ENCODE measurements at places on chromosomes 1 and 21.
A peak's percentile ranks its signal among the peaks of the same experiment; 100 is the strongest.

DNA sequence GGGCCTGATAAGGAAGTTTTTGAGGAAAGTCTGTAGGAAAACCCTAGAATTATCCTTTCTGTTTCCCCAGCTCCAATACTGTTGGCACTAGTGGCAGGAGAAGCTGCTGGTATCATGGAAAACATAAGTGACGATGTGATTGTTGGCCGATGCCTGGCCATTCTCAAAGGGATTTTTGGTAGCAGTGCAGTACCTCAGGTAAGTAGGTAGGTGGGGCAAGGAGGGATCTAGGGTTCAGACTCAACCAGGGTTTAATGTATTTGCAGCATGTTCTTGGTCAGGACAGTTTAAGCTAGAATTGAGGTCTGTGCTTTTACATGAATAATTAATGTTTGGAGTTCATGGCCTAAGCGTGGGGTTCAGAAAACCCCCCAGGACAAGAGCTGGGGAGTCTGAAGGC lies 62.1 kb downstream of the KDM1A start:
- no peak for DNase-seq

DNA sequence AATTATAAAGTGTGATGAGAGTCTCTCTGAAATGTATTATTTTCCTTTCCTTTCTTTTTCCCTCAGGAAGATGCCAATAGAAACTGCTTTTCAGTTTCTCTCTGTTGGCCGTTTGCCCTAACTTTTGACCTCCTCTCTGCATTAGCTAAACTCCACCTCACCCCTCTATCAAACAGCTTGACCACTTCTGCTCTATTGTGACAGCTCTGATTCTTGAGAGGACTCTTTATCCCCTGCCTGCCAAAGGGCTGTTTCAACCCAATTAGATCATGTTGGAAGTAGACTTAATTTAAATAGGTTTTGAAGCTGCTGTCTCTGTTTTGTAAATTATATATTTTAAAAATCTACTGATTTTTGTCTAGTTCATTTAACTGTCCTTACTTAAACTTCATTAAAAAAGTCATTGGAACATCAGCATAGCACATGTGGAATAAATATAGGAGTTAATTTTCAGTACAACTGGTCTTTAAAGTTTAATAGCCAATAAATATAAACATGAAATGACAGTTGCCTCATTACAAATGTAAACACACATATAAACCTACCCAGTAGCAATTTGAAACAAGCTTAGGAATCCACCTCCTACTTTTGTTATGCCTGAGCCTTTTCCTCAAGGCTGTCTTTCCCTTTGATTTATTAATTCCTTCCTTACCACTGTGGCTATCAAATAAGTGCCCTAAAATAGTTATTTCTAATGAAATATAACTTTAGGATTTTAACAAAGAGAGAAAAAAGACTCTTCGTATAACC lies 152.0 kb downstream of the CHRM3 start:
- DNase-seq, result no peak

DNA sequence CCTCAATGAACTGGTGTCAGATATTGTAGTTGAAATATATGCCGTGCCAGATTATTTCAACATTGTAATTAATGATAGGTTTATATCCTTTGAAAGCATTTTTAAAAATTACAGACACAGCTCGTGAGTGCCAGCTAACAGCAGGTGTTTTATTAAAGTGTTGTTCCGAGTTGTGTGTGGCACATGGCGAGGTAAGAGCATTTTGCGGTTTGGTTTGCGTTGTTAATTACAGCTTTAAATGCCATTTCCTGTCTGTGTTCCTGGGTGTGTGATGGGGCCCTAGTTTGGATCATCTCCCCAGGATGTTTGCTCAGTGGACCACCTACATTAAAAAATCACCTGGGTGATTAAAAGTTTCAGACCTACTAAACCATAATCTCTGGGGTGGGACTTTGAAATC lies 97.4 kb downstream of the PRDM2 start:
- no peak for DNase-seq

- DNase-seq, result peak; percentile 98
These were observed 120.2 kb downstream of the ETS2 start for GRCh38 chr21:38925923-38926322.

GRCh38 chr1:58149271-58149812 lies 397.2 kb downstream of the OMA1 start:
- DNase-seq, result no peak

- no peak for DNase-seq
These were observed 29.2 kb downstream of the PGBD5 start for GRCh38 chr1:230396966-230397365.

DNA sequence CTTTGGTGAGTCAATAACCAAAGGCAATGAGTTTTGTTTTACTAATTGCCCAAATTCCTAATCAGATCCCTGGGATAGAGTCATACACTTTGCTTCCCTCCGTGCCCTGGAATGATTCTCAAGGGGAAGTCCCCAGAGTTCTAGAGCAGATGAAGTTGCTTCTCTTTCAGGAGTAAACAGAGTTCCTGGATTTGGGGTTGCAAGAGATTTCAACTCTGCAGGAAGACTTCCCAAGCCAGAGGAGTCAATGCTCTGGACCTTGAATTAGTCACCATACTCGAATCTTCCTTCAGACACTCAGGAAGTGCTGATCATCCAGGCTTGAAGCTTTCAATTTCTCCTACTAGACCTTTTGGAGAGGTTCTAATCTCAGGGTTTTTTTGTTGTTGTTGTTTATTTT lies 39.6 kb downstream of the FCER1A start:
- DNase-seq, result no peak

DNA sequence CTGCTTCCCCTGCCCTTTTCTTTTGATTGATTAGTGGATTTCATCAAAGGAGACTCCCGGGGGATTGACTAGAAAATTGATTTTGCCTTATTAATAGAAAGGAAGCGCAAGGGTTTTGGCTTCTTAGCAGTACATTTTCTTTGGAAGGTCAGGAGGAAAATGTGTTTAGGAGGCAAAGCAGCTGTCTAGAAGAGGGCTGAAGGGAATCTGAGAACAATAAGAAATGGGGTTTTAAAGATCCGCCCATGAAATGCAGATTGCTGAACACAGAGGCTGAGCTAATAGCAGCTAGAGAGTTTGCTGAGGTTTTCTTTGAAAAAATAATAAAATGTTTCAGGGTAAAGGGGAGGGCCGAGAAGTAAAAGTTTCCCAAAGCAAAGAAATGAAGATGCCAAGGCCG lies 4.9 kb downstream of the SERTAD4 start:
- no peak for DNase-seq

DNA sequence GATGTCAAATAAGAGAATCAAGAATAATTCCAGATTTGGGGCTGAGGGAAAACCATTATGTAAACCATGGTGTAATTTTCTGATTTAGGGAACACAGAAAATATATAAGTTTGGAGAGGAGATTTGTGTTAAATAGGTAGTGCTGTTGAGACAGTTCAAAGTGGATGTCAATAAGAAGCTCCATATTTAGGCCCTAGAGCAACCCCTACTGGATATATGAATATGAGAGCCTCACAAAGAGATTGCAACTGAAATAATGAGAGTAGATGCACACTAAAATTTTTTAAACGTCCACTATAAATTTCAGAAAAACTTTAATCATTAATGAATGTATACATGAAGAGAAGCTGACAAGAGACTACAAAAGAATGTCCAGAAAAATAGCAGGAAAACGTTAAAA lies 1447.8 kb upstream of the PRMT6 start:
- DNase-seq, result no peak

GRCh38 chr1:74953622-74954021 lies 180.6 kb upstream of the LHX8 start:
- no peak for DNase-seq

- no peak for DNase-seq
These were observed 80.9 kb downstream of the ATP1A1 start for GRCh38 chr1:116453906-116454305.

DNA sequence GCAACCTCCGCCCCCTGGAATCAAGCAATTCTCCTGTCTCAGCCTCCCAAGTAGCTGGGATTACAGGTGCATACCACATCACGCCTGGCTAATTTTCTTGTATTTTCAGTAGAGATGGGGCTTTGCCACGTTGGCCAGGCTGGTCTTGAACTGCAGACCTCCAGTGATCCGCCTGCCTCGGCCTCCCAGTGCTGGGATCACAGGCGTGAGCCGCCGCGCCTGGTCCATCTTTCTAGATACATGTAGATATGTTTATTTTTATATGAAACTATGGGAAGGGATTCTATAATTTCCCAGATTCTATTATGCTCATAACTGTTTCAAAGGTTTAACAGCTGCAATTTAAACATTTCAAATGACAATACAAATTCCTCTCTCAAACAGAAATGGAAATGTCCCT lies 27.1 kb downstream of the CLCC1 start:
- DNase-seq, result no peak

GRCh38 chr1:213266983-213267772 lies 216.1 kb downstream of the RPS6KC1 start:
- DNase-seq, result no peak

DNA sequence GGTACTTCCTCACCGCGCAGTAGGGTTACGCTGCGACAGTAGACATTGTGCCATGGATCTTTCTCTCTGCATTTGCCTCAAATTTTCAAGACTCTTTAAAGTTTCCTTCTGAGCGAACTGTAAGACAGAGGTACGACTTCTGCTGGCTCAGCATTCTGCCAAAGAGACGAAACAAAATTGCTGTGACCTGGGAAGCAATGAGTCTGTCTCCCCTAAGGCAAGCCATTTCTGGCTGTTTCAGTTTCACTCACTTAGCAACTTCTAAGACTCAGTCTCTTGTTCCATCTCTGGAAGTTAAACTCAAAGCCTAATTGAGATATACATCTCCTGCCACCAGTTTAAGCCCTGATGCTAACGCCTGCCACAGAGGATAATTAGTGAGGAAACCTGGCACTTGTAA lies 510.9 kb upstream of the DAB1 start:
- no peak for DNase-seq

DNA sequence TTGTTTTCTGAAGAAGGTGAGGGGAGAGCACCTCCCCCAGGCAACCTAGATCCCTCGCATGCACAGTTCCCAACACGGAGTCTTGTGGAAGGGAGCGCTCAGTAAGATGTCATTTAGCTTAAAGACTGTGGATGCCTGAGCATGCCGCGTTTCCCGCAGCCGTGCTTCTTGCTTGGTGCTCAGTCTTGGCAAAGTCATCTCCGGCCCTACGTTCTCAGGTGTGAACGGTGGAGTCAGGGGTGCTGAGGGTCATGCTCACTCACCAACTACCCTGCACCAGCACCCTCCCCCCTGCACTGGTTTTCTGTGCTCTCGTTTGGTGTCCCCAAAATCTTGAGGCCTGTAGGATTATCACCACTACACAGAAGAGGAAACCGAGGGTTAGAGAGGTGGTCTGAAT lies 202.1 kb downstream of the RHOU start:
- DNase-seq, result no peak

GRCh38 chr1:6068932-6069331 lies 23.2 kb downstream of the KCNAB2 start:
- DNase-seq, result no peak

DNA sequence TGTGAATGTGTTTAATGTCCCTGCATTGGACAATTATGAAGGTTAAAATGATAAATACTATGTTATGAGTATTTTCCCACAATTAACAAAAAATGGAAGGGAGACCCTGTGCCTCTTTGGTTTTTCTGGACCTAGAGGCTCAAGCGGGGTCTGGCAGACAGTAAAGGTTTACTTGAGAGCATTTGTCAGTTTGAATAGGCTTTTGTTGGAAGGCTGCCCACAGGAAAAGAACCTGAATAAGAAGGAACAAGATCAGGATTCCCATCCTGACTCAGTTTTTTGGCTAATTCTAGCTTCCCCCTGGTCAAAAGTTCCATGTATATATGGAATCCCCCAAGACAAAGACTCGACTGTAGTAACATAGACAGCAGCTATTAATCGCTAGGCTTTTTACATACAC lies 150.9 kb upstream of the JUN start:
- peak; percentile 17 for DNase-seq

GRCh38 chr1:214401666-214402065 lies 120.7 kb downstream of the SMYD2 start:
- DNase-seq, result no peak

DNA sequence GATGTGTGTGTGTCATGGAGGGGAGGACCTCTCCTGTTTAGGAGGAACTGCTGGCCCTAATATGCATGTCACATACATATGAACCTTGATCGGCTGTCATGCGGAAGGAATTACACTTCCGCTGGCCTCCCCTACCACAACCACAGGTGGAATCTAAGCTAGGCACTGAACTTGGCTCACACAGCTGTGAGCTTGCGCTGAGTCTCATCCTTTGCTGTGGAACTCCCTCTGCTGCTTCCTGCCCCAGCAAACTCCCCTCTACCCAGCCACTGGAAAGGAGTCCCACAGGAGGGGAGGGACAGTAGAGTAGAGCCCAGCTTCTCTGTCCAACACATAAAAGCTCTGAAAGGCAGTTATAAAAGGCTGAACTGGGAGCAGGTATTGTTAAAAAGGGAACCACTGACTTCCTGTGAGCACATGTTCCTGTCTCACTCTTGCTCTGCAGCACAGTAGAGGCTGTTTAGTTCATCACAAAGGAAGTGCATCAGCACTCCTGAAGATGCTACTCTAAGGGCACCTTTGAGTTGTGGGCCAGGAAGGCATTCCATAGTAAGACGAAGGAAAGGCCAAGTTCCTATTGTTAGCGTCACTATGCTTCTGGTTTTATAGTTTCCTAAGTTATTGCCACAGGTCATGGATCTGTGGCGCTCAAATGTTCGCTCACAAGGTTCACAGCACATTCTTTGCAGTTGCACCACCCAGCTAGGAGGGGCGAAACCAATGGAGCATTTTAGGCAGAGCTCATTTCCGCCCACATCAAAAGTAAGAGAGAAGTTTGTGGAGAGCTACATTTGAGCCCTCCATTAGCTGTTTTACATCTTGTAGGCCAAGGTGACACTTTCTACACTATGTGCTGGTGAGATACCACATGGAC lies 17.7 kb upstream of the PTPRC start:
- no peak for DNase-seq

DNA sequence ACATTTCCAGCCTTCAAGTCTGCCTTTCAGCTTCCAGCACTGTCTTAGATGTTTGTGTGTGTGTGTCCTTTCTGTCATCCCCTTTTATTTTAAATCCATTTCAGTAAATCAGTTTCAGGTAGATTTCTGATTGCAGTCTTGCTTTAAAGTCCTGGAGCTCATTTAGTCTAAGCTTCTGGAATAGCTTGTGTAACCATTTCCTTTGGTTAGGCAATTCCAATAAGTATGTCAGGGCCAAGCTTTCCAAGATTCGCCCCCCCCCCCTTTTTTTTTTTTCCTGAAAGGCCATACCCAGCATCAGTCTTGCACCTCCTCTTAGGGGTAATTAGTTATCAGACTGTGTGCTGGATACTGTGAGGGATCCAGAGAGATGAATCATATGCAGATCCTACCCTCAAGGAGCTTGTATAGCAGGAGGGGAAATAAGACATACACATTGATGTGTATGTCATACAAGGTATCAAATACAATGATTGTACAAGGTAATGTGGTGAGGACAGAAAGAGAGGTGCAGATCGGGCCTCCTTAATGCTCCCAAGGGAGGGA lies 41.3 kb downstream of the NFYC start:
- DNase-seq, result no peak

- DNase-seq, result no peak
These were observed 24.7 kb downstream of the ACKR1 start for GRCh38 chr1:159229260-159229885.

Measured in SJSA1 (cell line).